ENCODE measurements at places on chromosomes 2 and 18.

GRCh38 chr2:111135910-111136297, 15.2 kb downstream of the BCL2L11 start:
- DNase-seq: no peak

GRCh38 chr2:139968588-139968987, 1188.4 kb upstream of the NXPH2 start:
- no peak for DNase-seq

DNA sequence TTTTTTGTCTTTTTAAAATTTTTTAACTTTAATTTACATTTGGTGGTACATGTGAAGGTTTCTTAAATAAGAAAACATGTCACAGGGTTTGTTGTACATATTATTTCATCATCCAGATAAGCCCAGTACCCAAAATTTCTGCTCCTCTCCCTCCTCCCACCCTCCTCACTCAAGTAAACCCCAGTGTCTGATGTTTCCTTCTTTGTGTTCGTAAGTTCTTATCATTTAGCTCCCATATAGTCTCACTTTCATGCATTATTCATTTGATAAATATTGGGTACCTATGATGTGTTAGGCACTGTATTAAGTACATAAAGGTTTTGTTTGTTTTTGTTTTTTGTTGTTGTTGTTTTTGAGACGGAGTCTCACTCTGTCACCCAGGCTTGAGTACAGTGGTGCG, 5.7 kb upstream of the TGIF1 start:
- DNase-seq: no peak

GRCh38 chr2:136613096-136613495, 152.2 kb upstream of the THSD7B start:
- DNase-seq: no peak

DNA sequence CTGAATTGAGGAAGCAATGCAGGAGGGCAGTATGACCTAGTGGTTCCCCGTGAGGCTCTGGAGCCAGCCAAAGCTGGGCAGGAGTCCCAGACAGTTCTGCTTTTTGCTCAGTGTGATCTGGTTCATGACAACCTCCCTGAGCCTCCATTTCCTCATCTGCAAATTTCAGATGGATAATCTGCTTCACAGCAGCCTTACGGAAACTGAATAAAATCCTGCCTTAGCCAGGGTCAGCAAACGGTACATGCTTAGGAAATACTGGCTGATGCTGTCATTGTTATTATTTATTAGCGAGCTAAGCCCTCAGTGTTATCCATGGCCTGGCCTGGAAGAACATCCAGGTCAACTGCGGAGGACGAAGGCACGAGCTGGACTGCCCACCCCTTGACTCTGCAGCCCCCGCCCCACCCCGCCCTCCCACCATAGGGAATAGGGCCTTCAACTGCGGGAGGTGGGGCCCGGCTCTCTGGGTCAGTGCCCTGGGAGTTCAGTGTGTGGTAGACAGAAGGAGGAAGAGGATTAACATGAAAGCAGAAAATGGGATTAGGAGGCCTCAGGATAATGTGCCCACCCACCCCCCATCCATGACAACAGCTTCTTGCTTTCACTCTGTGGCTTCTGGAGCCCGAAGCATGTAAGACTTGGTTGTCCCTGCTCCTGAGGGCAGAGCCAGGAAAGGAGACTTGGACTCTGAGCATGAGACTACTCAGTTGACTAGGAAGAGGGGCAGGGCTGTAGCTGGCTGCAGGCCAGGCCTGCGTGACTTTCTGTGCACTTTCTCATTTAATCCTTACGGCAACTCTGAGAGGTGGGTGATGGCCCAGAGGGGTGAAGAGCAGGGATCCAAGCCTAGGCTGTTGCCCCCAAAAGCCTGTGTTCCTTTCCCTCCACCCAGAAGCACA, 13.1 kb downstream of the PKDCC start:
- no peak for DNase-seq

Measured in anterior cingulate cortex (tissue), 58 donors.